Ovary (tissue), 10 donors: ENCODE measurements at places on chromosomes 7 and 10.

GRCh38 chr7:30157204-30157603 lies 22.4 kb downstream of the MTURN start:
- no peak for DNase-seq

DNA sequence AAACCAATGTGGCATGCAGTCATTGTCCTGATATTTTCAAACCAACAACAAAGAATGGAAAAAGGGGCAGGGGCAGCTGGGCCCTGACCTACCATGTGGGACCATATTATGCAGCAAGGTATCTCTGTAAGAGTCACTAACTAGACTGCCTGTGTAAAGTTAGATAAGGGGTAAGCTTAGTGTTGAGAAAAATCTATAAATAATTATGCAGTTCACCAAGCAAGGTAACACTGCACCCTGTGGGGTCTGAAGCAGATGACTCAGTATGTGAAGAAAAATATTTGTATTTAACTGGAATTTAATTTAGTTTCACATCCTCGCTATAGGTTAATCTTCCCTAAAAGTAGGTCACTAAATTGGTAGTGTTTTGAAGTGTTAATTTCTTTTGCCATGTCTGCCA lies 99.3 kb downstream of the PPP1R3A start:
- no peak for DNase-seq

- DNase-seq = peak; percentile 65
Observed at GRCh38 chr10:96998329-96998888, 166.3 kb downstream of the LCOR start.

DNA sequence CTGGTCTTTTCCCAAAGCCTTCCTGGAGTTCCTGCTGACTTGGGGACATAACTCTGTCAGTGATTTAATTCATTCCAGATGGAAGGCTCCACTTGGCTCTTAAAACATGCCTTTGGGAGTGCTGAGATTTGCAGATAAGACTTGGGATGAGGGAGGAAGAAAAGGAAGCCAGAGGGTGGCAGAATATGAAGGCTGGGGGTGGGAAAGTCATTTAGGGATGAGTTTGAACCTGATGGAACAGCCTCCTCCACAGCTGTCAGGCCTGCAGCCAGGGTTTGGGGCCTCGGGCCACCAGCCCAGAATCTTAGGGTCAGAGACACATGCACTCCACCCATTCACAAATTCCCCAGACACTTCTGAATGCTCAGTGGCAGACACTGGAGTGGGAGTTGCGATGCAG lies 28.4 kb upstream of the EIF5AL1 start:
- no peak for DNase-seq

- DNase-seq = no peak
Observed at GRCh38 chr7:131948434-131949053, 392.1 kb upstream of the PODXL start.

DNA sequence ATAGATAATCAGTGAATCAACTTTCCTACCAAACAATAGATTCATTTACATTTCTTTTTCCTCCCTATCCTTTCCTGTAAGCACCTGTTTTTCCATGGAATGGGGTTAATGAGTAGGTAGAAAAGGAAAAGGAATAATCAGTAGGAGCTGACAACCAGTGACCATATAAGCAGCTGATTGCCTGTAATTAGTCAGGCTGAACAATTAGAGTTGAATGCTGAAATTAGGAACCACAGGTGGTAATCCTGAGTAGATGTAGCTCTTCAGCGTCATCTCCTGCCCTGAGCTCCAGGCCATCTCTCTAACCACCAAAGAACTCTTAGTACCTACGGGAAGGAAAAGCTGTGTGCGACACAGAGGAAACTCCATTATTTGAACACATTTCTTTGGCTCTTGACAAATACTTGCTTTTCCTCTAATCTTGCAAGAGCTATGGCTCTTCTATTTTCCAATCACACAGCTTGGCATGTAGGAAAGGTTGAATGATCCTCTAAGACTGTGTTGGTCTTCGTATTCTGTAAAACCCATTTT lies 63.8 kb downstream of the KLHDC10 start:
- no peak for DNase-seq
